ENCODE measurements at places on chromosomes 3 and 15.

DNA sequence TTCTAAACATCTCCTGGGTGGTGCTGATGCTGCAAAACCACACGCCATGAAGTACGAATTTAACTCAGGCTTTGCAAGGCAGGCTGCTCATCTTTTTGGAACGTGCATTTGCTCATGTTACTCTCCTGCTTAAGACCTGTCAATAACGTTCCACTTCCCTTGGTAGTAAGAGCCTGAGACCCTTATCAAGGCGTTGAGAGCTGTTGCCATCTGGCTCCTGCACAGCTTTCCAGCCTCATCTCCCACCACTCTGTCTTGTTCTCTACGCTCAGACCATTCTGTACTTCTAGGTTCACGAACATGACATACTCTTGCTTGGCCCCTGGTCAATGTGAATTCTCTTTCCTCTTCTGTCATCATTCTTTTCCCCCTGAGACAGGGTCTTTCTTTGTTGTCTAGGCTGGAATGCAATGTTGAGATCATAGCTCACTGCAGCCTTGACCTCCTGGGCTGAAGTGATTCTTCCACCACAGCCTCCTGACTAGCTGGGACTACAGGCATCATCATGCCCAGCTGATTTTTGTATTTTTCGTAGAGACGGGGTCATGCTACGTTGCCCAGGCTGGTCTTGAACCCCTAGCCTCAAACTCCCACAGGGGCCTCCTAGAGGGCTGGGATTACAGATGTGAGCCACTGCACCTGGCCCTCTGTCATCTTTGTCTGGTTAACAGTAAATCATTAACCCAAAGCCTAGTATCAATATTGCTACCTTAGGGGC is 202.8 kb downstream of the CADPS start:
- DNase-seq, result no peak

- no peak for DNase-seq
These were observed 106.9 kb upstream of the SLCO2A1 start for GRCh38 chr3:134136604-134137003.

DNA sequence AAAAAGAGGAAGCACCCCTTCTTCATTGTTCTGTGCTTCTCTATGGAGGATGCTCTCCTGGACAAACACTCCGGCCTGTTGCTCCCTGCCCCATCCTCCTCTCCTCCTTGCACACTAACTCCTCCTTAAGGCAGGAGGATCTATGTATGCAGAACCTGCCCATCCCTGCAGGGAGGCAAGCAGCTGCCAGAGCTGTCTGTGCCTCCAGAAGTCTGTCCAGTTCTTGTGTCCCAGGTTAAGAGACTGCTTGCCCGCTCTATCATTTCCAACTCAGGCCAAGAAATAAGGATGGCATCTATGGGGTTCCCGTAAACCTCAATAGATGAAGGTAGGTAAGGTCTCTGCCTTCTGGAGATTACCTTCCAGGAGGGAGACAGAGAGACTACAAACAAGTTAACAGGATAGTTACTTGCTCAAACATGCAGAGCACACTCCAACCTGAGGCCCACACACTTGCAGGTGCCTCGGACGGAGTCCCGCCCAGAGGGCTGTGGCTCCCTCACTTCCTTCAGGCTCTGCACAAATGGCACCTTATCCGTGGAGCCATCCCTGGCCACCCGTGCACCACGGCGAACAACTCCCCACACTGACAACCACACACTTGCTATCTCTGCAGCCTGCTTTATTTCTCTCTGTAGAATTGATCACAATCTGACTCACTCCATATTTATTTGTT is 6.9 kb downstream of the XXYLT1 start:
- no peak for DNase-seq

- no peak for DNase-seq
These were observed 20.2 kb downstream of the DBR1 start for GRCh38 chr3:138154534-138154933.

DNA sequence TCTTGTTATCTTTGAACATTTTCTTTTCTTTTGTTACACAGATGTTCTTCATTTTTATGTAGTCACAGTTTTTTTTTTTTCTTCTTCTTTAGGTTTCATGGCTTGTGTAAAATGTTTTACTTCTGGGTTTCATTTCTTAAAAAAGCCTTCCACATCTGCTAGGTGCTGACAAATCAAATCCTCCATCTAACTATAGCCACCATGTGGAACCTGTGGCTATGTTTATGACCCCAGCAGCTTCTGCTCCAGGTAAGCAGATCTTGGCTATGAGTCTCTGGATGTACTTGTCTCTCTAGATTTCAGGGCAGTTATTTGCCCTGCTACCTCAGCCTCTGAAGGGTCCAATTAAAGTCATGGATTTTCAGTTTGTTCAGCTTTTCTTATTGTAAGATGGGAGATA is 44.5 kb downstream of the OXSM start:
- DNase-seq, result no peak

DNA sequence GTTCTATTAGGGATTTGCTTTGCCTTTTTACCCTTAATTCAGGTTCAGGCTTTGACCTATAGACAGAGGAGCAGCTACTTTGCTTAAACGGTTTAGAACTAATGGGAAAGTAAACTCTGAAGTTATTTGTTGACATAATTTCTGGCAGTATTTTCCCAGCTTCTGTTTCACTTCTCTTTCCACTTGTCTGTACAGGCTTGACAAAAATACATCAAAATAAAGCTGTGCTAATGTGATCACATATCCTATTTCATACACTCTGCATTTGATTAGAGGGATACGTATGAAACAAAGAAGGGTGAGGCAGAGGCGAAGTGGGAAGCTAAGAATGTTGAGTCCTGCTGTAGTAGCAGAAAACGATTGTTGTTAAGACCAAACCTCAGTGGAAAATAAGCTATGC is 389.1 kb upstream of the RARB start:
- DNase-seq, result no peak

DNA sequence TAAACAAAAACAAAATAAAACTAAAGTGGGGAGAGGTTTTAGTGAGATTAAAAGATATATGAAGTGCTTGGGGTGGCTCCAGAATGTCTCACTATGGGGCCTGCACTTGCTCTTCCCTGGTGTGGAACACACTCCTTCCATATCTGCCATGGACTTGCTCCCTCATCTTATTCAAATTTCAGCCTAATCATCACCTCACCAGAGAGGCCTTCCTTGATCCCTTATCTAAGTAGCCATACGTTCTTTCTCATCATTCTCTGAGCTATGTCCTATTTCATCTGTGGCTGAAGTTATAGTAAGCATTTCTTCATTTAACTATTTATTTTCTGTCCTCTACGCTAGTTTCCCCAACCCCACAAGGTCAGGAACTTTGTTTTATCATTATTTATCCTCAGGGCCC is 511.7 kb downstream of the NTRK3 start:
- no peak for DNase-seq

DNA sequence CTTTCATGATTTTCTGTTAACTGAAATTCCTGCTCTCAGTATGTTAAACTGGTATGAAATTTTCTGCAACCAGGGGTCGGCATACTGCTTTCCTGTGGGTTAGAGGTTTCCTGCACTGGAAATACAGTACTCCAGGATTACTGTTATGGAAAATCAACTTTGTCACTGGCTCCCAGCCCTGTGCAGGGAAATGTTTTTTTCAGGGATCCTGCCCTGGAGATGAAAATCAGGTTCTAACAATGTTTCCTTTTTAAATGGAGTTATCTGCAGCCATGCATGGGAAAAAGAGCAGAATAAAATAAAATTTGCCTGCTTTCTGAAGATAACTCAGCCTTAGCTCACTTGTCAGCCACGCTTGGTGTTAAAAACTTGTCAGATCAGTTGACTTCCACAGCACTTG is 220.4 kb downstream of the IL5RA start:
- DNase-seq, result no peak

- DNase-seq, result no peak
These were observed 61.6 kb downstream of the DPH6 start for GRCh38 chr15:35484231-35484945.

GRCh38 chr3:129384594-129385323 is 43.7 kb downstream of the EFCAB12 start:
- DNase-seq, result no peak
